ENCODE measurements at places on chromosomes 11 and 22.

GRCh38 chr22:46833228-46833627 lies 70.8 kb downstream of the TBC1D22A start:
- no peak for DNase-seq

DNA sequence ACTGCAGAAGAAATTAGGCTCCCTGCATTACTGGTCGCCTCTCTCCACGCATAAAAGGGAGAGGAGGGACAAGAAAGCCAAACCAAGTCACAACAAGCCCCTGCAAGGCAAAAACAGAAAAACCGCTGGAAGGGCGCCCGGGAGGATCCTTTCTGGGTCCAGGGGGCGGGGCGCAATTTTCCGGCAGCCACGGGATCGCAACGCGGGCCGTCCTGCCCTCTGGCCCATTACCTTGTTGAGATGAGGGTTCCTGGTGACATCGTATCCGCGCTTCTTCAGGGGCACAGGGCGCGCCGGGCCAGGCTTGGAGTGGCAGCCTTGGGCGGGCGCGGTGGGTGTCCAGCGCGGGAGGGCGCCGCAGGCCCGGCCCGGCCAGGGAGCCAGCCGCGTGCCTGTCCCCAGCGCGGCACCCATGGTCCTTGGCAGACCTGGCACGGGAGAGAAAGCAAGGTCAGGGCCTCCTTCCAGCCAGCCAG lies 847 bp downstream of the ME3 start:
- DNase-seq = no peak

GRCh38 chr22:48331691-48332220 lies 1495.9 kb downstream of the BRD1 start:
- DNase-seq = no peak

DNA sequence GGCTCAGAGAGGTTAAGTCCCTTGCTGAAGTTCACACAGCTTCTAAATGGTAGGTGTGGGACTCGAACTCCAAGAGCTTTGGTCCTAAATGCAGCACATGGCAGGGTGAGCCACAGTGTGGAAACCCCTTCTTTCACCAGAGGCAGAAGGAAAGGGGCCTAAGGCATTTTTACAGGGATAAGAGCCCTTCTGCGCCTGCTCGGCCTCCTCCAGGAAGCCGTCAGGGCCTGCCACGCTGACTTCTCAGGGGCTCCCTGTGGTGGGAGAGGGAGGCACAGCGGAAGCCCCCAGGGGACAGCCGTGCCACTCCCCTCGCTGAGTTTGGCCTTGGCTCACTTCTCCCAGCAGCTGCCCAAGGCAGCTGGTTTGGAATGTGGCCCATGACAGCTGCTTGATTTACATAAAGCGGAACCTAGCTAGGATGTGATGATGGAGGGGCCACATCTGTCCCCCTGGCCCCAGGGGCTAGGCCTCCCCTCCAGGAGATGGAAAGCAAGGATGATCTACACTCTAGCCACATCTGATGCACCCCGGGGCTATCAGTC lies 35.4 kb downstream of the CD82 start:
- no peak for DNase-seq

- no peak for DNase-seq
Observed at GRCh38 chr22:27455526-27455925, 346.0 kb downstream of the MN1 start.

DNA sequence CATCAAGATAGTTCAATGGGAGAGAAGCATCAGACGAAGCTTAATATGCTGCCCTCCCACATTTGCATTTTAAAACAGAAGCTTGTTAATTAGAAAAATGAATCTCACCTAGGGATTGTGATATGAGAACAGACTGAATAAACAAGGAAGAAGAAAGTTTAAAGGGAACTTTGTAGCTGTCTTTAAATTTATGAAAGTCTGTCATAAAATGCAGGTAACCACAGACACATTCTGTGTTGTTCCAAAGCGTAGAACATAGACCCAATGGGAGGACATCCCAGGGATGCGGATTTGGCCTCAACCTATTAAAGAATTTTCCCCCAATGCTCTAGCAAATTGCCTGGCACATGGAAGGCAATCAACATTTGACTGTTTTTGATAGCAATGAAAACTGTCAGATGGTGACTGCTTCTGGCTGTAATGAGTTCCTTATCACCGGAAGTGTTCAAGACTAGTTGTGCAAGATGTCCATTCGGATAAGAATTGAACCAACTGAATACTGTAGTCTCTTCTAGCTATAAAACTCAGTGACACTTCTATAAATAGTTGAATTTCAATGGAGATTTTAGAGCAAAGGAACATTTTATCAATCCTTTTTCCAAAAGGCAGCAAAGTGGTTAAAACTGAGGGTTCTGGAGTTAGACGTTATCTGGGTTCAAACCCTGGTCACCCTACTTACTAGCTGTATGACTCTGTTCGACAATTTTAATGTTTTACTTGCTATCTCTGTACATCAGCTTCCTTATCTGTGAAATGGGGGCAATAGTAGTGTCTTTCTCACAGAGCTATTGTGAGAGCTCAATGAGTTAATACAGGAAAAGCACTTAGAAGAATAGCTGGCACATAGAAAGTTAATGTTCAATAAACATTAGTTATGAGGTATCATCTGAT lies 64.9 kb downstream of the LIF start:
- DNase-seq = no peak

DNA sequence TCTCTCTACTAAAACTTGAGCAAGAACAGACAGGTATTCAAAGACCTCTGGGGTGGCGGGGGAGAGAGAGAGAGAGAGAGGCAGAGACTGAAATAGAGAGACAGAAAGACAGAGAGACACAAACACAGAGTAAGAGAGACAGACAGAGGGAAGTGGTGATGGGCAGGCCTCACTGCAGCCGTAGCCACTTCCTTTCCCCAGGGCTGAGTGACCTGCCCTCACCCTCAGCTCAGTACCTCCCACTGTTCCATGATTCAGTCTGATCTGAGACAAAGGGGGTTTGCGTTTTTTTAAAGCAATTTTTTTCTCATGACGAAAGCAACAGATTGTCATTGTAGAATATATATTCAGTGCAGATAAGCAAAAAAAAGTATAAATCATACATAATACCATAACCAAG lies 607.9 kb upstream of the B3GAT1 start:
- DNase-seq = no peak

DNA sequence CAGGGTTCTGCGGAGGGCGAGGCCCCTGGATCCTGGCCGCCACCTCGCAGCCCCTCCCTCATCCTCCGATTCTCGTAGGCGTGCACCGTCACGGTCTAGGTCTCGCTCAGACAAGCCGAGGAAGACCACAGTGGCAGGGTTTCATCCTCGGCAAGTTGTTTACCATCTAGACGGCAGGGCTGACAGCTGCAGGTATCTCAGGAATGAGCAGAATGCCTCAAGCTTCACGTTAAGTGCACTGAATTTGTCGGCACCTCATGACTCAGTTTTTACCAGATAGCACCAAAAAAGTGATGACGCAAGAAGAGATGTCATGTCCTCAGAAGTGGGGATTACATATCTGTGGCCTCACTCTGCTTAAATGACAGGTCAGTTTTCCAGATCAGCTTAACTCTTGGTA lies 35.1 kb downstream of the WT1 start:
- DNase-seq = no peak

GRCh38 chr22:47290706-47291430 lies 528.4 kb downstream of the TBC1D22A start:
- DNase-seq = no peak

DNA sequence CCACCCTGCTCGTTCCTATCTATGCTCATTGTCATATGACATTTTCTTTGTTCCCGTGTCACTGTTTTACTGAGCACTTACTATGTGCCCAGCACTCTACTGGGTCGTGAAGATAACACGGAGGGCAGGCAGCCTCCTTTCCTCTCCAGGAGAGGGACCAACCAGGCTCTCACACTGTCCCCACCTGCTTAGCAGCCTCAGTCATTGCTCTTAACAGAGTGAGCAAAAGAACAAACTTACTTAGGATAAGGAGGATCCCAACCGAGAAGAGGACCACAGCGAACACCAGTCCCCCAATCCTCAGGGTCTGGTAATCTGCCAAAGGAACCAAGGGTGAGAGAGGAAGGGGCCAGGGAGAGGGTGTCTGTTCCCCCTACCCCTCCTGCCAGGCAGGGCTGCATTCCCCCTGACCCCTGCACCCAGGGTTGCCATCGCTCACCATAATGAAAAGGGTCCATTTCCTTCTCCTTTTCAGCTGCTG lies 17.0 kb upstream of the FXYD2 start:
- DNase-seq = no peak

- no peak for DNase-seq
Observed at GRCh38 chr11:29534836-29535235, 482.0 kb downstream of the KCNA4 start.

- DNase-seq = no peak
Observed at GRCh38 chr11:134596404-134596803, 184.4 kb upstream of the B3GAT1 start.

- DNase-seq = no peak
Observed at GRCh38 chr11:24389575-24389974, 107.3 kb upstream of the LUZP2 start.

DNA sequence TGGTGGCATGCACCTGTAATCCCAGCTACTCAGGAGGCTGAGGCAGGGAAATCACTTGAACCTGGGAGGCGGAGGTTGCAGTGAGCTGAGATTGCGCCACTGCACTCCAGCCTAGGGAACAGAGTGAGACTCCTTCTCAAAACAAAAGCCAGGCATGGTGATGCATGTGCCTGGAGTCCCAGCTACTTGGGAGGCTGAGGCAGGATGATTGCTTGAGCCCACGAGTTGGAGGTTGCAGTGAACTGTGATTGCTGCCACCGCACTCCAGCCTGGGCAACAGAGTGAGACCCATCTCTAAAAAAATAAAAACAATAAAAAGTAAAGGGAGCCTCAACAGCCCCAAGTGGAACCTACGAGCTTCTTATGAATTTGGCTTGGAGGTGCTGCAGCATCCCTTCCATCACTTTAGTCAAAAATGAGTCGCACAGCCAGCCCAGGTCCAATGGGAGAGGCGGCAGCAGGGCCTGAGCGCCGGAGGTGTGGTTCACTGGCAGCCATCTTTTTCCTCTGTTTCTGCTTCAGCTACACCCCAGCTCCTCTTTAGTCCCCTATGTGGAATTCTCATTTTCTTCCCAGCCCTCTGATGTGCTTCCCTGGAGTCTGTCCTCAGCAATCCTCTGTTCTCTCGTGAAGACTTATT lies 29.2 kb upstream of the GCAT start:
- no peak for DNase-seq

DNA sequence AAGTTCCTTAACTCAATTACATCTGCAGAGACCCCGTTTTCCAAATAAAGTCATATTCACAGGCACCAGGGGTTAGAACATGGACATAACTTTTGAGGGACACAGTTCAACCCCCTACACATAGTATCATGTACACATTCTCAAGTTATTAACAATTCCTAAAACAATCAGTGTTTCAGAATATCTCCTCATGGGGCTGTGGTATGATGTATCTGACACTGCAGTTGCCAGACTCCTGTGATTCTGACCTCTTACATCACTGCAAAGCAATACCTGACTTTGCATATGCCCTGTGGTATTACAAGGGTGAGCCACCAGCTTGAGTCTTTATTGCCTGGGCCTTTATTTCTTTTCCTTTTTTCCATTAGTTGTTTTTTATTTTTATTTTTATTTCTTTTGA lies 141.7 kb downstream of the COMMD9 start:
- DNase-seq = no peak

DNA sequence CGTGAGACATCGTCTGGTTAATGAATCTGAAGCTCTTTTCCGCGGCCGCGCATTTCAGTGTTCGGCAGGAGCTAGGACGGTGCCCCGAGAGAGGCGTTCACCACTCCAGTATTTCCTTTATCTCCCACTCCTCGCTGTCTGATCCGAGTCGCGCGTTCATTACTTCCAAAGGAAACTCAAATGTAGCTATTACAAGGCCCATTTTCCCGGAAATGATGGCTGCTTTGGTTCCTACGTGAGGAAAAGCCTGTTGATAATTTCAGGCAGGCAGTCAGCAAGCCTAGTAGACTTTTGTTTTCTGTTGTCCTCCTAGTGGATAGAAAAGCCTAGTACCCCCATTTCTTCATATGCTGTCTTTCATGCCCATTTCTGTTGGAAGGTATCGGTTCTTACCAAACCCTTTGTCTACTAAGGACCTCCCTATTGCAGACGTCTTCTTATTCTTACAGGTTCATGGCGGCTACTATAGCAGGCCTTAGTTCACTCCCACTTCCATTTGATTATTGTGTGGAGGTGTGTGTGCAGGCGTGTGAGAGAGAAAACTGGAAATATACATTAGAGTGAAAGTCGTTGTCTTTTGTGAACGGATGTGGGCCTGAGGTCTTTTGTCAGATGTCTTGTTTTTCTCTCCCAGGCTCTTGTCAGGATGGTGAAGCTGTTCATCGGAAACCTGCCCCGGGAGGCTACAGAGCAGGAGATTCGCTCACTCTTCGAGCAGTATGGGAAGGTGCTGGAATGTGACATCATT lies 737 bp downstream of the RBM4 start:
- DNase-seq = no peak

GRCh38 chr11:100340466-100341319 lies 346.4 kb upstream of the ARHGAP42 start:
- no peak for DNase-seq

DNA sequence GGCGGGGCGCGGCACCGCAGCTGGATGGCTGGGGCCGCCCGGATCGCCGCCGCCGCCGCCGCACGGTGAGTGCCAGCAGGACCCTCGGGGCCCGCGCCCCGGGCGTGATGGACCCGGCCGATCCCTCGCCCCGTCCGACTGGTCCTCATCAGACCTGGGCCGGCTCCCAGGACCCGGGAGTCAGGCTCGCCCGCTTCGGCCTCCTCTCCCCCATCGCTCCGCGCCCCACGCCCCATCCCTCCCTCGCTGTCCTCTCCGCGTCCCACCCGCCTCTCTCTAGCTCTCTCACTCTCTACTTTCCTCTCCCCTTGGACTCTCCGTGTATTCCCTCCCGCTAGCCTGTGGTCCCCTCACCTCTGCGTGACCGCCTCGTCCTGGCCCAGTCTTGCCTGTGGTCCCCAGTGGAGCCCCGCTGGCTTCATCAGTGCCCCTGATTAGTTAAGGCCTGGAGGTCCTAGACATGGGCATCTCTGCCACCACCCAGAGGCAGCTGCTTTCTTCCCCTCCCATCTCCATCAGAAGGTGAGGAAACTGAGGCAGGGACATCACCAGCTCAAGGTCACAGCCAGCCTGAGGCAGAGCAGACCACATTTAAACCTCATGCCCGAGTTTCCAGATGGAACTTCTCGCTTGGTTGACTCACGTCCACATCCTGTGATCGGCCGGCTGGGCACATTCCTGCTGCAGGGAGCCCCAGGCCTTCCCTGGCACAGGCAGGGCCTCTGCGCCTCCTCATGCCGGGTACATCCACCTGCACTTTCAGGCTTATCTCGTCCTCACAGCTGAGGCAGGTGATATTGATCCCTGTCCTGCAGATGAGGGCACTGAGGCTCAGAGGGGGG lies 429 bp downstream of the SLC39A13 start:
- no peak for DNase-seq

GRCh38 chr11:19938169-19938856 lies 222.0 kb downstream of the DBX1 start:
- DNase-seq = no peak

- no peak for DNase-seq
Observed at GRCh38 chr22:35597692-35598395, 19.3 kb downstream of the MB start.

- no peak for DNase-seq
Observed at GRCh38 chr11:6544921-6545850, 48.1 kb downstream of the DNHD1 start.

- no peak for DNase-seq
Observed at GRCh38 chr11:83866655-83867054, 580.5 kb upstream of the CCDC90B start.

GRCh38 chr11:93591247-93591898 lies 48.2 kb upstream of the SMCO4 start:
- DNase-seq = no peak

Data from activated CD8-positive, alpha-beta memory T cell treated with anti-CD3 and anti-CD28 coated beads for 48 hours (primary cell).